ENCODE measurements at places on chromosomes 5 and 9.

DNA sequence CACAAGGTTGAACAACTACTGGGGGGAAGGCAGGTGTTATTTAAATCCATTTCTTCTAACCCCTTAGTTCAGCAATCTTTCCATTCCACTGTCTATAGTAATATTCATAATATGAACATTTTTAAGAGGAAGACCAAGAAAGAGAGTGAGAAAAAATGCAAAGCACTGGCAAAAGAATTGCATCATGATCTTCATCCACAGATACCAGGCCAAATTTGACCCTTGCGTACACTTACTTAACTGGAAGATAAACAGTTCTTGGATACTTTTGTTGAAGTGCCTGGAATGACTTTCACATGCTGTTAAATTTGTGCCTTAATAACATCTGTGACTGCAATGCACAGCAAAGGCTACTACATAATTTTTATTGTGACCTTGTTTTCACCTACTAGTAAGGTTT, 1.8 kb downstream of the PFDN1 start:
- no peak for DNase-seq

DNA sequence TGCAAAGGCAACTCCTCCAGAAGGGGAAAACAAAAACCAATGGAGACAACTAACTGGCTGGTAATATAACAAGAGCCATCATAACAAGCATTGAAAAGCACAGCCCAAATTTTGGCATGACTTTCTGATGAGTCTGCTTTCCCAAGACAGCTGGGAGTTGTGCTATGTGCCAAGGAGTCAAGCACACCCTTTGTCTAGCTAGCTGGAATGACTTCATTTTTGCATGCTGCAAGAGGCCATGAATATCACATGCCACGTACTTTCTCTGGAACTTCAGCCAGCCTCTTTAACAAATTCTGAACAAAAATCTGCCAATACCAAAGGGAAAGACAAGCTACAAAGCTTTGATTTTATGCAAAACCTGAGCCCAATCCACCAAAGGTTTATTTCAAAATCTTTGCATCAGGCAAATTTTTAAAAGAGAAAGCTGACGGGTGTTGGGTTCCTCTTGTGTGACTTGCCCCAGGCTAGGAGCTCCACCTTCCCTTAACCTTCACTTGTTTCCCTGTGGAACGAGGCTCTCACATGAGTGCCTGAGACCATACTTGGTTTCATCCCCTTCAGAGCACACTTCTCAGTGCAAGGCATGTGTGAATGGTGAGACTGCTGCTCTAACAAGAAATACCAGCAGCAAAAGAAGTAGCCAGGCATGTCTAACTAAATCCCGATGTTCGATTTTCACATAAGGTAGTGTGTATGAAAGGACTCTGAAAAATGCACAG, 47.3 kb downstream of the S1PR3 start:
- peak; percentile 16 for DNase-seq

DNA sequence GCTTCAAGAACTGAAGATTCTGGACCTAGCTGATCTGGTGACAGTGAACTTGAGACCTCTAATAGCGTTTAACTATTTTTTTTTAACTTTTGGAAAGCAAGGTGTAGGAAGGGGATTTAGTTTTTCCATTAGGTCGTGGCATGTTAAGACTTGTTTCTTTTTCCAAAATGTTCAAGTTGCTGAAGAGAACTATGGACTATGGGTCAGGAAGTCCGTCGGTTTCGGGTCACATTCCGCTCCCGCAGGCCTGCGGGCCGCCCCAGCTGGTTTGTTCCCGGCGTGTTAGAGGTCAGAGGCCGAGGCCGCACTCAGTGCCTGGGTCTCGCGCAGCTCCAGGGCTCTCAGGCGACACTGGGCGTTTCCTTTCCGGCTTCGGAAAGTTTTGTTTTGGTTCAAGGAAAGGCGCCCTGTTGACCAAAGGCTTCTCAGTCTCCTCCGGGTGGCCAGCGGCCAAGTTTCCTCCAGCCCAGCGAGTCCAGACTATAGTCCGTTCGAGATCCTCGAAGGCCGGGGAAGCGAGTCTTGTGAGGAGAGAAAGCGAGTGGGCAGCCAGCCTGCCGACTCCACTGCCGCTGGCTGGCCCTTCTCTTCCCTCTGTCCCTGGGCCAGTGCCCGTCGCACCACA, 586 bp upstream of the FCHO2 start:
- peak; percentile 56 for DNase-seq

GRCh38 chr5:83487155-83487554, 15.6 kb downstream of the VCAN start:
- DNase-seq, result no peak

- DNase-seq, result no peak
Observed at GRCh38 chr9:106962615-106963363, 99.8 kb downstream of the ZNF462 start.

GRCh38 chr5:137641148-137641547, 94.7 kb downstream of the KLHL3 start:
- no peak for DNase-seq

DNA sequence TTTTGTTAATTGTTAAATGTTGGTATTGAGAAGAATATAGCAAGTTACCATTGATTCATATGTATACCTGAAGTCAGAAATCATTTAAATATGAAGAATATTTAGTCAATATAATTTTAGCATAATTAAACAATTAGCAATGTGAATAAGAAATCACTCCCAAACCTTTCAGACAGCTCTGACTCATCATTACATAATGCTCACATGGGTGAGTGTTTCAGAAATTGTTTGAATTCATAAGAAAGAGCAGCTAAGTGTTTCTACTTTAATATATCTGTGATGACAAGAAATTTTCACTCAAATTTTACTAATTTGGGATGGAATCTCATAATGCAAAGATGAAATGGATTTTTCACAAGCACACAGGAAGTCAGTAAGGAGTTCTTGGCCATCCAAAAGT, 42.0 kb upstream of the CDC42SE2 start:
- no peak for DNase-seq

- no peak for DNase-seq
Observed at GRCh38 chr9:111064160-111064837, 26.0 kb upstream of the LPAR1 start.

All from T47D (cell line).